ENCODE measurements at places on chromosomes 3 and 15.
A peak's percentile ranks its signal among the peaks of the same experiment; 100 is the strongest.

DNA sequence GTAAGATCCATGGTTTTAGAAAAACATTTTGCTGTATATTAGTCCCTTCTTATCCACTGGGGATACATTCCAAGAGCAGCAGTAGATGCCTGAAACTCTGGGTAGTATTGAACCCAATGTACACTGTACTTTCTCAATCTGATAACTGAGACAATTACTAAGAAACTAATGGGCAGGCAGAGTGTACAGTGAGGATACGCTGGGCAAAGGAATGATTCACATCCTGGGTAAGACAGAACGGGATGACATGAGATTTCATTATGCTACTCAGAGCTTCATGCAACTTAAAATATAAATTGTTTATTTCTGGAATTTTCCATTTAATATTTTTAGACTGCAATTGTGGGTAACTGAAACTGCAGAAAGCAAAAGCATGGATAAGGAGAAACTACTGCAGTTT, 46.2 kb upstream of the TEX55 start:
- DNase-seq, result no peak

- peak; percentile 80 for DNase-seq
These were observed 471.6 kb downstream of the FOXP1 start for GRCh38 chr3:71111784-71112440.

GRCh38 chr3:127722091-127722784, 49.5 kb downstream of the ABTB1 start:
- no peak for DNase-seq

GRCh38 chr3:125136515-125136914, 76.0 kb downstream of the SLC12A8 start:
- DNase-seq, result no peak

- no peak for DNase-seq
These were observed 12.9 kb downstream of the PLS1 start for GRCh38 chr3:142609136-142609535.

DNA sequence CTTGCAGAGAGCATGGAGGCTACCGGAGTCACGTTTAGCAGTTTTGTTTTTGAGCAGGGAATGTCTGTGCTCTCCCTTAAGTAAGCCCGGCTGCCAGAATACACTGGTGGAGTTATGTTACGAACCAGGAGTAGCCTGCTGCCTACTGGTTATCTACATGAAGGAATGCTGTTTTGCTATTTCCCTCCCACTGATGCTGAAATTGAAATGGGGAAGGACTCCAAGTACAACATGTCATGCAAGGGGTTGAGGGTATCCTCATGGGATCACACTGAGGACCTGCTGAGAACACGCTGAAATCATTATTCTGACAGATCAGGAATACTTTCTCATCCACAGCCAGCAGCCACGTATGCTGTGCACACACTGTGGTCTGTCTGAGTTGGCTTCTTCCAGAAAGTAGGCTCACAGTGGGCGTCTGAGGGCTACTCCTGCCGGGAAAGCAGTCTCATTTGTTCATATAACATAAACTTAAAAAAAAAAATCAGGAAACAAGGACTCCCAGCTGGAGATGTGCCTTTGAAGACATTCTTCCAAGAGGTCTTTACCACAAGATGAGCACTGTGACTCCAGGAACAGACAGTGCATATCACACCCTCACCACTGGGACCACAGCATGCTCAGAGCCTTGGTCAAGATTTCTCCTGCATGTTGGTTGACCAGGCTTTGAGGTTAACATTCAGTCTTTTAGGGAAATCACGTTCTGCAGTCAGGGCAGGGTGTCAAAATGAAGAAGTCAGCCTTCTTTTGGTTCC, 300.4 kb upstream of the RASGRP1 start:
- peak; percentile 90 for DNase-seq

DNA sequence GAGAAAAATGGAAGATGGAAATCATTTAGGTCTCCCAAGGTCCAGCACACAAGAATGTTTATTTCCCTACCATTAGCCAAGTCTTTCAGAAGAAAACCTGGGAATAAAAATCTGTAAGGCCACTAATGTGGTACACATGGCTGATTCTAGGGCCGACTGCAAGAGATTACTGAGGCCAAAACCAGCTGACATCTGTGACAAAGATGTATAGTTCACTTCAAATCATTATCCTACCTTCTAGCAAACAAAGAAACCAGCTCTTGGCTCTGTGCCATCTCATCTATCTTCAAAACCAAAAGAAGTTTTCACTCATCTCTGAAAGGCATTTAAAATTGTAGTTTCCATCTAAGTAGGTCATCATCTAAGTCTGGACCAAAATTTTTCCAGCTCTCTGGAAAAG, 43.9 kb downstream of the ERC2 start:
- DNase-seq, result no peak

GRCh38 chr3:179450901-179451264, 387 bp downstream of the GNB4 start:
- DNase-seq, result peak; percentile 49

GRCh38 chr3:52292247-52293065, 4.8 kb downstream of the GLYCTK start:
- DNase-seq, result no peak

GRCh38 chr3:52372822-52373504, 56.8 kb downstream of the DNAH1 start:
- no peak for DNase-seq

DNA sequence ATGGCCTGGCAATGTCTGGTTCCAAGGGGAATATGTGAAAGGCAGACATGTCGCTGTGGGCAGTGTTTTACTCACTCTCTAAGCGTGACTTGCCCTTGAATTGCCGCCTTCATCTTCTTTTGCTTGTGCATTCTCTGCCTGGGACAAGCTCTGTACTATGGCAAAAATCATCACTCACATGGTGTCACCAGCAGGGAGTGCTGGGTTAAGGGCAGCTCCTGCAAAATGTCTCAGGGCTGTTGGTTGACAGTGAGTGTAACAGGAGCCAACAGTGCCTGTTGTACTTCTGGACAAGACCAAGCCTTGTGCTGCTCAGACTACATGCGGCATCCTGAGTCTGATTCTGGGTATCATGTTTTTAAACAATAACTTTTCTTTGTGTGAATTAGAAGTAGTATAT, 45.3 kb upstream of the KY start:
- DNase-seq, result no peak

- DNase-seq, result peak; percentile 93
These were observed at the start of gene FNDC3B for GRCh38 chr3:172039436-172040077. Gene FNDC3B (plus strand): TSS chr3:172039578. CDS start chr3:172112480, 72,902 bp downstream.

- DNase-seq, result peak; percentile 62
These were observed 5.3 kb downstream of the PLSCR2 start for GRCh38 chr3:146464005-146464595.

DNA sequence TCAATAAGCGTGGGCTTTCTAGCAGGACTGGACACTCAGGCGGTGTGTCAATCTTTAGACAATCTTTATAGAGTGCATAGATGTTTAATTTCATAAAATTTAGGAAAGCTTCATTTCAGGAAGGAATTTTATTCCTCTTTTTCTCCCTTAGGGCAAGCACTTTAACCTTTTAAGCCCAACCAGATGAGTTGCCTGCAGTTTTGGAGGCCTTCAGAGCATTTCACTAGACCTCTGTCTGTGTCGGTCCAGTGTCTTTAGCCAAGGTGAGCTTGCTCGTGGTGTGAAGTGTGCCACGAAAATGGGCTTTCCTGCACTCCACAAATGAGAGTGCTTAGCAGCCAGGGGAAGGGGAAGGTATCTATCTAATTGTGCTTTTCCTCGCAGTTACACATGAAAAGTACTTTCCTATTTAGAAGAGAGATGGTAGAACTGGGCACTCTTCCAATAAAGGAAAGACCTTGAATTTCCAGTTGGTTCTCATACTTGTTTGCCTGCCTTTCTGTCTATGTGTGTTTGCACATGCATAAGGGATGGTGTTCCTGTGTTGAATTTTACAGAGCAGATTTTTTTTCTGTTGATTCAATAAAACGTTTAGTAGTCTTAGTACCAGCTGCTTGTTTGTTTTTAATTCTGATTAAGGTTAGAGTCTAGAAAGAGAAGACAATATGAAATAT, 53.6 kb downstream of the FEZF2 start:
- no peak for DNase-seq

DNA sequence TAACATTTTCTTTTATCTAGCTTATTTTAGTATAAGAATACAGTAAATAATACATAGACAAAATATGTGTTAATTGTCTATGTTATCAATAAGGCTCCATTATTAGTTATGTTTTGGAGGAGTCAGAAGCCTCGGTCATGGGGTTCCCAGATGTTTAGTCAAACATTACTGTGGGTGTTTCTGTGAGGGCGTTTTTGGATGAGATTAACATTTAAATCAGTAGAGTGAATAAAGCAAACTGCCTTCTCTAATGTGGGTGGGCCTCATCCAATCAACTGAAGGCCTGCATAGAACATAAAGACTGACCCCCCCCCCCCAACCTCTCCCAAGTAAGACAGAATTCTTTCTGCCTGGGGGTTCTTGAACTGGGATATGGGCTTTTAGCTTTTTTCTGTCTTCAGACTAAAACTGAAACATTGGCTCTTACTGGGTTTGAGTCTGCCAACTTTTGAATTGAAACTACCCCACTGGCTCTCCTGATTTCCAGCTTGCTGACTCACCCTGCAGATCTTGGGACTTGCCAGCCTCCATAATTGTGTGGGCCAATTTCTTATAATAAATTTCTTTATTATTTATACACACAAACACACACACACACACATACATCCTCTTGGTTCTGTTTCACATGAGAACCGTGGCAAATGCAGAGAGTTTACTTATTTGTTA, 192.0 kb downstream of the TPRG1 start:
- no peak for DNase-seq

DNA sequence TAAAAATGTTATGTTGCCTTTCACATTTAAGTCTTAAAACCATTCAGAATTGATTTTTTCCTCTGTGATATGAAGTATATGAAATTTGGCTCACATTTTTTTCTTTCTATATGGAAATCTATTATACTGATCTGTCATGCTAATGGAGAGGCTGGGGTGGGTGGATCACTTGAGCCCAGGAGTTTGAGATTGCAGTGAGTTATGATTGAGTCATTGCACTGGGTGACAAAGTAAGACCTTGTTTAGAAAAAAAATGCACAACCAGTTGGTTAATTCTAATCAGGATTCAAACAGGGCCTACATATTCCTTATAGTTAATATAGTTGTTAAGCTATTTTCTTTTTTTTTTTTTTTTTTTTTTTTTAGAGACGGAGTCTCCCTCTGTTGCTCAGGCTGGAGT, 230.5 kb downstream of the MFSD1 start:
- DNase-seq, result peak; percentile 79

DNA sequence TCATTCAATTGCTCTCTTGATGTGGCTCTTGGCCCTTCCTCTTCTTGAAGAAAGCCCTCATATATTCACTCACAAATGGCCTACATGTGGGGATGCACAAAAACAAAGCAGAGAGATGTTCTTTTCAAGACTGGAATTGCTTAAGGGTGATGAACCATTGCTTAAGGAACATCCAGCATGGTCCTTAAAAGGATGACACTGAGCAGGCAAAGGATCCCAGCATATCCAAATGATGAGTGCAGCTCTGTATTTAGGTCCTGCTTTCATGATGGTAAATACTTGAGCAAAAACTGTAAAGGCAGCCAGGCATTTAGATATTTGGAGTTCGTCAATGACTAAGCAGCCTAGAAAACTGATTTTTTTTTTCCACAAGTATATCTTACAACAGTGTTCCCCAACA, 173.8 kb upstream of the ARRDC4 start:
- DNase-seq, result no peak

- no peak for DNase-seq
These were observed 45.3 kb downstream of the SEMA6D start for GRCh38 chr15:47762621-47763020.

- DNase-seq, result no peak
These were observed 529.2 kb downstream of the EPHB1 start for GRCh38 chr3:135324301-135324700.

GRCh38 chr3:154758109-154758868, 321.8 kb upstream of the MME start:
- peak; percentile 56 for DNase-seq

GRCh38 chr3:64209866-64210621, 15.2 kb downstream of the PRICKLE2 start:
- DNase-seq, result no peak

DNA sequence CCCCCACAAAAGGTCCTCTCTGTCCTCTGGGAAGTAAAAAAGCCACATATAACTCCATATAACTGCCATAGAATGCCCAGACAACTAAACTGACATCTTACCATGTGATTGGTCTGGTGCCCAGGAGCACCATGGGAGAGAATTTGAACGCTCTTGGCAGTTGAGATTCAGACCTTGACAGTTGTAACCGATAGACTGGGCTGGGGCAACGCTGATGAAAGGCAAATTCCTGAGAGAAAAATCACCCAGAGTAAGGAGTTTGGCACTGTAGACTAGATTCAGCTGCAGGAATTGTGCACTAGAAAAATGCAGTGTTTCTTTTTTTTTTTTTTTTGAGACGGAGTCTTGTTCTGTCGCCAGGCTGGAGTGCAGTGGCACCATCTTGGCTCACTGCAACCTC, 240.5 kb downstream of the SOX2 start:
- no peak for DNase-seq

DNA sequence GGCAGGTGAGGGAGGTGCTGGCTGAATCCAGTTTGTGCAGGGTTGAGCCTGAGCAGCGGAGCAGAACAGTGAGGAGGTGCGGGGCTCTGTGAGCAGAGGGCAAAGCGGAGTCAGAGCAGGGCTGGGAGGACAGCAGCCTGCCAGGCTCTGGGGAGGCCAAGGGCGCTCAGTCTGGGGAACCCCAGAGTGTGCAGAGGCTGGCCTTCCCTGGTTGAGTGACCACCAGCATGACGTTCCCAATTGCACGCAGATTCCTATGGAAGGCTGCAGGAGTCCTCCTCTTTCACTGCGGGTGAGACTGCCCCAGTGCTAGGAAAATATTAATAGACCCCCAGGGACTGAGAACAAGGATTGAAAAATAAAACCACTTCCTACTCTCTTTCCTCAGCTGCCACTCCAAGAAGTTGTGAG, 13.2 kb downstream of the MRAS start:
- no peak for DNase-seq

DNA sequence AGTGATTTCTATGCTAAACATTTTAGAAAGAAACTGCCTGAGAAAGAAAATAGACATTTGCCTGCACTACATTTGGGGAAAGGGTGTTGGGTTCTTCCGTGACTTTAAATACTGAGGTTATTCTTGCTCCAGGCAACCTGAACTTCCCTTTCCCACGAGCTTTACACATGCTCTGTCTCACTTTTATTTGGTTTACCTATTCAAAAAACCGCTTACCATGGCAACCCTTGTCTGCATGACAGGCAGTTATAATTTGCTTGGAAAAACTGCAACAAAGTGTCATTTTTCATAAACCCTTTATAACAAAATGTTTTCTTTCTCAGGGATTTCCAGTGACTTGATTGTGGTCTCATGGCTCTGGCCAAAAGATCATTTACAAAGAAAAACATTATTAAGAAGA, 416.3 kb upstream of the MEIS2 start:
- DNase-seq, result no peak

- peak; percentile 25 for DNase-seq
These were observed 662 bp downstream of the TMEM108 start for GRCh38 chr3:133038731-133039375.

DNA sequence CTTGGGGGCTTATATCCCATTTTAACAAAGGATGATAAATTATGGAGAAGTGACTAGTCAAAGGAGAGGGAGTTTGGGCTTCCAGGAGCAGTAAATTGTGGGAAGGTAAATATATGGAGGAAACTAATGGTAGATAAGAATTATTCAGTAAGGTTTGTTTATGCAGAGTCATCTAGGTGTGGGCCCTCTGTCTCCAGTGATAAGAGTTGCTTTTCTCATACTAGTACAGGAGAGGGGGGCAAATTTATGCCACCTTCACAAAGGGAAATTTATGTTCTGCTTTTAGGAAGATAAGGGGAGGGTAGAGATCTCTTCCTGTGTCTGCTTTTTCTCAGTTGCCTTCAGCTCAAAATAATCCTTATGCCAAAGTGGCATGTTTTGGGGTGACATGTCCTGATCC, 383.7 kb upstream of the PPP2R3A start:
- DNase-seq, result no peak

All from LHCN-M2 (cell line).